ENCODE measurements at places on chromosomes 13 and 19.

DNA sequence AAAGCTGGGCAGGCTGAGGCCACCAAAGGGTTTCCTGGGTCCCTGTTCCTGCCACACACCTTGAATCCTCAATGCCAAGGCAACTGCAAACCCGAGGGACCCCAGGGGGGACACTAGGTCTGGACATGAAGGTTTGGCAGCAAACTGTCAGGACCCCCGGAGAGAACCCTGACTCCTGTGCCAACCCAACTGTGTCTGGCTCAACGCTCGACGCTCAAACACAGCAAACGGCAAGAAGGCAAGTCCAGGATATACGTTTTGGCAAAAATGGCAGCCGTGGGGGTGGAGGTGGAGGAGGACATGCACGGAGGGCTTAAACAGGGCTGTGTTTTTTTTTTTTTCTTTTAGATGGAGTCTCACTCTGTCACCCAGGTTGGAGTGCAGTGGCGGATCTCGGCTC, 73.0 kb downstream of the GADD45B start:
- no peak for DNase-seq

DNA sequence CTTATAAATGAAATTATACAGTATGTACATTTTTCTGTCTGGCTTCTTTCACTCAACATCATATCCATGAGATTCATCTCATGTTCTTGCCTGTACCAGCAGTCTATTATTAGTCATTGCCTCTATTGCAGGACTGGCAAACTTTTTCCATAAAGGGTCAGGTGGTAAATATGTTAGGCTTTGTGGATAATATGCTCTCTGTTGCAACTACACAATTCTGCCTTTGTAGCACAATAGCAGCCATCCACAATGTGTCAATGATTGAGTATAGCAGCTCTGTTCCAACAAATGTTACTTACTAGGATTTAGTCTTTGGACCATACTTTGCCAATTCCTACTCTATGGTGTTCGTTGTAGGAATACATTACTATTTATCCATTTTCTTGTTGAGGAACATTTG, 304.4 kb downstream of the DCT start:
- DNase-seq: no peak

- DNase-seq: no peak
Measured at GRCh38 chr13:73556128-73556527, 497.3 kb downstream of the KLF5 start.

- DNase-seq: no peak
Measured at GRCh38 chr19:5828661-5829566, 10.6 kb downstream of the FUT6 start.

GRCh38 chr19:4447327-4448146, 10.1 kb downstream of the UBXN6 start:
- DNase-seq: no peak

DNA sequence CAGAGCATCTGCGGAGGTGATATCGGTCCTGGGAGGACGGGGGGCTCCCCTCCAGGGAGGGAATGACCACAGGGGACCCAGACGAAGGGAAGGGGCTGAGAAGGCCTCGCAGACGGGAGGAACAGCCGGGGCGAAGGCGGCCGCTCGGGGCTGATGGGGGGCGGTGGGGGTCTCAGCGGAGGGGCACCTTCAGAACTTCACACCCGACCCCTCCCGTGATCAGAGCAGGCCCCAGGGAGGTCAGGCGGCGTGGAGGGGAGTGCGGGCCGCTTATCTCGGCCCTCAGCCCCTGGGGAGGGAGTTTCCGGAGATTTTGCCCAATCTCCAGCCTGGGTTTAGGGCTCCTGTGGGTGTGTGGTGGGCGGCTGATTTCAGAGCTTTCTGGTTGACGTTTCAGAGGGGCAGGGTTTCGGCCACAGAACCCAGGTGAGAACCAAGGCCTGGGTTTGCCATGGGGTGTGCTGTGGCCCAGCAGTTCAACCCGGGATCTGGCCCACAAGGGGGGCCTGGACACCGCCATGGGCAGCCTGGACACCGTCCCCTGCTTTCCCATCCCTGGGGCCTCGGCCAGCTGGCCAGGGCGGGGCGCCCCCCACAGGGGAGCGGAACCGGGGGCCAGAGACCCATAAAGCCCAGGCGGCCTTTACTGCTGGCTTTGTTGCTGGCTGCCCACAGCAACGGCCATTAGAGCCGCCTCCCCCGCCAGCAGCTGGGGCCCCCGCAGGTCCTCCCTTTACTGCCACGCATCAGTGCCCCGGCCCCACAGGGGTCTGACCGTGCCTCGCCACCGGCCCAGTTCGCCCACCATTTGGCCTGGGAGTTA, 29.0 kb downstream of the ARID3A start:
- no peak for DNase-seq

DNA sequence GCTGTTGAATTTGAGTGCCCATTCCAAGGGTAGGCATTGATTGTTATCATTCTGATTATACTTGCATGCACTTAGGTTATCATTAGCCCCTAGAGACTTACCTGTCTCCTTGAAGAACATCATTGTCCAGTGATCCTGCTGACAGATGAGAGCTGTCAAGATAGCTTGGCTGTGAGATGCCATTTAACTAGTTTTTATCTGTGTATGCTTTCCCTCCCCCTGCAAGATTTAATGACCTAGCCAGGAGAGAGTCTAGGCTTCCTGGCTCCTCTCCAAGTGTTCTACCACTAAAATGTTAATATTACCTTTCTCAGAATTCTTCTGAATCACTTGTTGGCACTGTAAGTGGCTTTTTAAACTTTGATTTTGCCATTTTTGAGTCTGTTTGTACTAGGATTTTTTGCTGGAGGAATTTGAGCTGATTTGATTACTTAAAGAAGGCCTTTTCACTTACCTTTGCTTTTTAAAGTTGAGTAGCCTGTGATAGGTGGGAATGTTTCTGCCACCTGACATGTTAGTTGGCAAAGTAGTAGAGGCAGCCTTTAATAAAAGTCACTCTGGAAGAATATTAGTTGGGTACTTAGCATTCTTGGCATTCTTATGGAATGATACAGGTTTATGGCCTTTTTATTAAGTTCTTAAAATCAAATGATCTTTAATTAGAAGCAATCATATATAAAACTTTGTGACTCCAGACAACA, 41.1 kb downstream of the ARHGAP35 start:
- no peak for DNase-seq

GRCh38 chr19:10003271-10003670, 7.0 kb downstream of the COL5A3 start:
- DNase-seq: no peak

DNA sequence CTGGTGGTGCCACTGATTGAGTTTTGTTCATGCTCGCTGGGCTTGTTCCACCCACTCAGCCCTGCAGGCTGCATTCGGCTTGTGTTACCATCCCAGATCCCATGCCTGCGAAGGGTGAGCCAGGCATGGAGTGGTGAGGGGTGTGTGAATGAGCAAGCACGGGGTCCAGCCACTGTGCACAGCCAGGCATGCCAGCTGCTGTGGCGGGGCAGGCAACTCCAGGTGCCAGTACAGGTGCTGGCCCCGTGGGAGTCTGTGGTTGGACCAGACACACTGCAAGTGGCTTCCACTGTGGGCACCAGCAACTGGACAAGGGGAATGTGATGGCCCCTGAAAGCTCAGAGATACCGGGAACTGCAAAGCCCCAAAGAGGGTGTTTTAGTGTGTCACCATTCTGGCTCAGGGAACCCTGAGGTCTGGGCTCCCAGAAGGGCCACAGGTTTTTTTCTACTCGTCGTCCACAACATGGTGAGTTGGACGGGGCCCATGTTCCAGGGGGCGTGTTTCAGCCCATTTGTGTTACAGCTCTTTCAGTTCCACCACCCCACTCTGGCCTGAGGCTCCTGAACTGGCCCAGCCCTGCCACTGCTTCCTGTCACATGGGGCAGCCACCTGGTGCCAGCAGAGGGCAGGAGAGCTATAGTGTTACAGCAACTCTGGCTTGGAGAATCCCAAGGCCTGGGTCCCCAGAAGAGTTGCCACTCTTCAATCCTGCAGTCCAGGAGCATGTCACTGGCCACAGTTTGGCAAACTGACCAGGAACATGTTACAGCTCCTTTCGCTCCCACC, 217.0 kb upstream of the OBI1 start:
- no peak for DNase-seq

DNA sequence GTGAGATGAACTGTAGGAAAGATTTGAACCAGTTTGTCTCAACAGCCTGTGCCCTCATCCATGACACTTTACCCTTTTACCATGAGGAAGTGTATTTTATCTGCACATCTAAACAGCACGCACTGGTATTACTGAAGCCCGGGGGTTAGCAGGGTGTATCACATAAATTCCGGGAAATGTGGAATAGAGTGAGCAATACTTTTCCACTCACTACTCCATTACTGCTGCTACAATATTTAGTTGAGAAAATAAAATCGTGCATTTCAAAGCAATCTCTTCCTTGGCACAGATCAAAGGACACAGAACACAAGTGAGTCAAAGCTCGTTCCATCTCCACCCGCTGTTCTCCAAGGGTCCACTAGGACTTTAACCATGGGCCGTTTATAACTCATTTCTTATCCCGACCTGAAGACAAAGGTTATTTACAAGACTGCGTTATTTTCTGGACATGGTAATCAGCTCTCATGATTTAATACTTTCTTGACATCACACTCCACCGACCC, 35.2 kb downstream of the STK24 start:
- DNase-seq: no peak

DNA sequence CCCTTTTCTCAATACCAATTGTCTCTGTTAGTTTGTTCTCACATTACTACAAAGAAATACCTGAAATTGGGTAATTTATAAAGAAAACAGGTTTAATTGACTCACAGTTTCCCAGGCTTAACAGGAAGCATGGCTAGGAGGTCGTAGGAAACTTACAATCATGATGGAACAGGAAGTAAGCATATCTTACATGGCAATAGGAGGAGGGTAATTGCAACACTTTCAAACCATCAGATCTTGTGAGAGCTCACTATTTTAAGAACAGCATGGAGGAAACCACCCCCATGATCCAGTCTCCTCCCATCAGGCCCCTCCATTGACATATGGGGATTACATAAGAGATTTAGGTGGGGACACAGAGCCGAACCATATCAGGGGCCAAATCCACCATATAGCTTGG, 1210.1 kb upstream of the SPRY2 start:
- no peak for DNase-seq

- DNase-seq: no peak
Measured at GRCh38 chr19:876780-877314, 16.1 kb downstream of the MED16 start.

DNA sequence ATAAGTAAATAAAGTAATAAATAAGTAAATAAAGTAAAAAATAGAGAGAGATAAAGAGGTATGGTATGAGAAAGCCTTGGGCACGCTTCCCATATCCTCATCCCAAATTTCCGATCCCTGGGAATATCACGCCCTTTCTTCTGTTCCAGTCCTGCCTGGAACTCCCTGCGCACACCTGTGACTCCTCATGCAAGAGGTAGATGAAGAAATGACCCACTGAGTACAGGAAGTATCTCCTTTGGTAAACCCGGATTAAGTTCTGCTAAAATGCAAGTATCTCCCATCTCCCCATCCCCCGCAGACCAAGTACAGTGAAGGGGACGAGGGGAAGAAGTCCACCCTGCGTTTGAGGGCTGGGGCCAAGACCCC, 399 bp upstream of the ZNF136 start:
- DNase-seq: no peak

- no peak for DNase-seq
Measured at GRCh38 chr19:3982701-3983541, 2.3 kb downstream of the EEF2 start.

DNA sequence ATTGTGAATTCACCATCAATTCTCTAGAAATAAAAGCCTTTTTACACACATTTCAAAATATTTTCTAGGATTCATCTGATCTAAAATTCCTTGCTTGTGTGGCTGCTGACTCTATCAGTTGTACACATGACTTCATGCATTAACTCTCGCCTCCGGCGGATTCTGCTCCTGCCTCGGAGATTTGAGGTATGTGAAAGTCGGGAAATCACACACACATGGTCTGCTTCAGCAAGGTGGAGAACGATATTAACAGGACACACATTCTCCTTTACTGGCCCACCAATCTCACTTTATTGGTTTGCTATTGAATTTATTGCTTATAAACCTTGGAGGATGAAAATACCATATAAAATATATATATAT, 855.7 kb downstream of the SLITRK5 start:
- no peak for DNase-seq

GRCh38 chr19:43644181-43644580, 4.5 kb upstream of the CADM4 start:
- no peak for DNase-seq

GRCh38 chr13:70108356-70109105, at the start of gene KLHL1:
Gene KLHL1 (minus strand): TSS chr13:70108452. CDS start chr13:70107699, 753 bp downstream.
- peak; percentile 3 for DNase-seq

DNA sequence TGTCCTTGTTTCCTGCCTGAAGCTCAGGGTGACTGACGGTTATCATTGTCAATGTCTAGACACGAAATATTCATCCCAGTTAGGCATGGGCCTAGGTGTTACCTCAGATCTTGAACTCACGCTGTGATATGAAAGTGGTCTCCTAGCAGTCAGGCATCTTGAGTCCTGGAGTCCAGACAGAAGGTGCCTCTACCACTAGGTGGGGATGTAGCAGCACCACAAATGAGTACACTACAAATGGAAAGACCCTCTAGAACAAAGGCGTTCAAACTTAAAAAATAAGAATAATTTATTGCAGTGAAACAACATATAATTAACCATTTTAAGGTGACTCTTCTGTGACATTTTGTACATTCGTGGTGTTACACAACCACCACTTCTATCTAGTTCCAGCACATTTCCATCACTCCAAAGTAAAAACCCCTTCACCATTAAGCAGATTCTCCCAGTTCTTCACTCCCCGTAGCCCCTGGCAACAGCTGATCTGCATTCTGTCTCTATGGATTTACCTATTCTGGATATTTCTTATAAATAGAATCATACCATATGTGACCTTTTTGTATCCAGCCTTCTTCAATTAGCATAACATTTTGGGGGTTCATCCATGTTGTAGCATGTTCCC, 11.9 kb upstream of the FRY start:
- DNase-seq: no peak

DNA sequence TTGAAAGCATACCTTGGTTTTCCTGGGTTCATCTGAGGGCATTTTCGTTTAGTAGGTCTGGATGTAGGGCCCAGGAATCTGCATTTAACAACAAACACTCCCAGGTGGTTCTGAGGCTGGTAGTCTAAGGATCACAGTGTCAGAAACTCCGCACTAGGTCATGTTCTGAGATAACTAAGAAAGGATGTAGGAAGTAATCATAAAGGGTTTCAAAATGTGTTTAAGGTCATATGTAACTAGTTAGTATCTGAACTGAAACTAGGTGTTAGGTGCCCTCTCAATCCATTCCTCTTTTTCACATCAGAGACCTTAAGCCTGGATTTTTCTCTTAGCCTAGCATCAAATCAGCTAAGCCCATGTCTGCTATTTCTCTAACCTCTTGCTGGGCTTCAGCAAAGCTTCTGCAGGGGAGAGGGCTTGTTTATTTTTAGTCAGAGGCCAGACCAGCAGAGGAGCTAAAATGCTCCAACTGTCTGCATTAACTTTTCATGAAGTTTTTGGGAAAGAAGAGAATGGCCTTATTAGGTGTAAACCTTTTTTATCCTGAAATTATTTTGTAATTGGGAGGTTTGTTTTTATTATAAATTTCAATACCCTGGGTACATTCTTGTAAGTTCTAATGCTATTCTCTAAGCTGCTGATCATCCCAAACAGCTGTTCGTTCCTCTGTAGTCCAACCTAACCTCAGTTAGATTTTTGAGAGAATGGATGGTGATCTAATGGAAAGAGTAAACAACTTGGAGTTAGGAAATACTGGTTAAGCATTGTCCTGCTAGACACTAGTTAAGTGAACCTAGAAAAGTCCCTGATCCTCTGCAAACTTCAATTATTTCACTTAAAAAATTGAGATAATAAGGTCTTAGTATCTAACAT, 262.8 kb upstream of the RFC3 start:
- DNase-seq: no peak
